ENCODE measurements at places on chromosomes 5 and 9. TPM values are rescaled to one million over a fixed set of nuclear protein-coding genes. Genes with fewer than 3 reads are reported as not detected.

Gene BOD1
- polyA plus RNA-seq: 31.2 TPM

Gene EXD3
- 14.0 TPM for polyA plus RNA-seq

Gene UBTD2
- 7.4 TPM for polyA plus RNA-seq

Gene GMCL2
- polyA plus RNA-seq: not detected

Gene PCA3
- polyA plus RNA-seq: 0.25 TPM

Gene GGTA1
- 37.5 TPM for polyA plus RNA-seq

Gene PROB1
- 1.0 TPM for polyA plus RNA-seq

Gene MSX2
- polyA plus RNA-seq: 2.1 TPM

Gene IL13
- polyA plus RNA-seq: 1.2 TPM

Gene TICAM2
- 1.1 TPM for polyA plus RNA-seq

Gene DOCK8
- 12.4 TPM for polyA plus RNA-seq

Gene GLDC
- polyA plus RNA-seq: 0.12 TPM

Gene SPATA31D4
- polyA plus RNA-seq: not detected

Gene PLAC8L1
- 0.12 TPM for polyA plus RNA-seq

Gene PLPP7
- polyA plus RNA-seq: 5.6 TPM

Gene PNPLA7
- polyA plus RNA-seq: 23.4 TPM

Gene OMD
- 0.66 TPM for polyA plus RNA-seq

Gene PCDHA12
- 0.03 TPM for polyA plus RNA-seq

Gene GPX3
- 5,613 TPM for polyA plus RNA-seq

Gene ORM2
- 1.1 TPM for polyA plus RNA-seq

Gene BAAT
- 0.32 TPM for polyA plus RNA-seq

Gene ZNF879
- polyA plus RNA-seq: 0.90 TPM

Gene SLC6A19
- polyA plus RNA-seq: 0.07 TPM

Gene TXNDC8
- polyA plus RNA-seq: not detected

Gene LCN10
- polyA plus RNA-seq: 15.9 TPM

Gene SYNPO
- polyA plus RNA-seq: 66.8 TPM

Gene C5orf22
- polyA plus RNA-seq: 9.8 TPM

Gene SPATA31E1
- polyA plus RNA-seq: not detected

All from adipose tissue (tissue), 3 donors.